ENCODE measurements at places on chromosomes 12 and 14.

- no peak for DNase-seq
Measured at GRCh38 chr14:72512925-72513324, 381.0 kb downstream of the DPF3 start.

GRCh38 chr12:79689061-79689476 lies 1.7 kb downstream of the PAWR start:
- DNase-seq: no peak

GRCh38 chr12:124842073-124842749 lies 21.5 kb downstream of the SCARB1 start:
- DNase-seq: no peak

DNA sequence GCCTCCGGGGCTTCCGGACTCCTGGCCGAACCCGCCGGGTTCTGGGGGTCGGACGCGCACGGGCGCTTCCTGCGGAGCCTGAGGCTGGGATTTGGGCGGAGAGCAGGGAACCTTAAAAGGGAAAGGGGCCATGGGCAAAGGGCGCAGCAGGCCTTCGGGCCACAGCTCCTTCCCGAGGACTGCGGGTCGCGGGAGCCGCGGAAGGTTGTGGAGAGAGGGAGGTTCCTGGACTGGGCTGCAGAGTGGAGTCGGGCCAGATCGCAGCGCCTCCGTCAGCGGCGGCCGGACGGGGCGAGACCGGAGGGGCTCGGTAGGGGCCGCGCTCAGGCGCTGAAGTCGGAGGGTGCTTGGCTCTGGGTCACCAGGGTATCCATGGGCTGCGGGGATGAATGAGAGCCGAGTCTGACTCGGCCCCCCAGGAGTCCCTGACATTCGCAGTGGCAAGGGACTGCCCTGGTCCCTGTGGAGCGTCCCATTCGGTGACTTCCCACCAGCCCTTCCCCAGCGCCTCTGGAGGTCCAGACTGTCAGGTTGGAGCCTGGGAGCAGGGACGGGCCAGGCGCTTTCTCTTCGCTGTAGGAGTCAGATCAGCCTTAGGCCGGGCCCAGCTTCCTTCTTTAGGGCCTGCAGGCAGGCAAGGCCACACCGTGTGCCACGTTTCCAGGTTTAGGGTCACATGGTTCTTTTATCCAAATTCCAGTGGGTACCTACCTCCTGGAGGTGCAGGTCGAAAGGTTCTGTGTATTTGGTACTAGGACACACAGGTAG lies 938 bp upstream of the SLC25A29 start:
- DNase-seq: no peak

GRCh38 chr14:20434701-20435581 lies 1.0 kb downstream of the KLHL33 start:
- DNase-seq: no peak

GRCh38 chr14:32028599-32028998 lies 48.5 kb upstream of the ARHGAP5 start:
- no peak for DNase-seq

DNA sequence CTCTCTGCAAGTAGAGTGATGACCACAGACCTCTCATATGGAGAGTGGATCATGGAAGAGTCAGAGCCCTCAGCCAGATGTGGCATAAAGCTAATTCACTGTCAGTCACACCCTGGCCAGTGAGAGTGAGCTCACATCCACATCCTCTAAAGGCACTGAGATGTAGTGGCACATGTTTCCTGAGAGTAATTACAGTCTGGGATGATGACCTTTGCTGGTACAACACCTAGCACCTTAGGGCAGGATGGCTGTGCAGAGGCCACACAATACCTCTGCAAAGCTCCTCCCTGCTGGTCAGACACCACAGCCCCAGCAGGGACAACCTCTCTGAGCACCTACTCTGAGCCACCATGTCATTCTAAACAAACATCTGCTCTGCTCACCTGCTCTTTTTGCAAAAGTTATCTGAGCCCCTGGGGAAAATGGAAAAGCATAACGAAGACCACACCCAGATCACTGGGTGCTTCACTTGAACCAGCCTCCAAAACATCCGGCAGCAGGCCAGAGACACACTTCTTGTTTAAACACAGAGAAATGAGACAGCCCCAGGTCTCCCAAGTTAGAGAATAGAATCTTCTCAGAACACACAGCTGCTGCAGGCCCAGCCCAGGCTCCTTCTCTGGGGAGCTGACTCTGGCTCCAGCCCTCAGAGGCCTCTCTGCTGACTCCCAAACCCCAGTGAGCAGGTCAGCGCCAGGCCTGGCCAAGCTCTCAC lies 30.3 kb downstream of the PITPNM2 start:
- no peak for DNase-seq
